Fibroblast of the aortic adventitia (primary cell): ENCODE measurements at places on chromosomes 12 and 14.

DNA sequence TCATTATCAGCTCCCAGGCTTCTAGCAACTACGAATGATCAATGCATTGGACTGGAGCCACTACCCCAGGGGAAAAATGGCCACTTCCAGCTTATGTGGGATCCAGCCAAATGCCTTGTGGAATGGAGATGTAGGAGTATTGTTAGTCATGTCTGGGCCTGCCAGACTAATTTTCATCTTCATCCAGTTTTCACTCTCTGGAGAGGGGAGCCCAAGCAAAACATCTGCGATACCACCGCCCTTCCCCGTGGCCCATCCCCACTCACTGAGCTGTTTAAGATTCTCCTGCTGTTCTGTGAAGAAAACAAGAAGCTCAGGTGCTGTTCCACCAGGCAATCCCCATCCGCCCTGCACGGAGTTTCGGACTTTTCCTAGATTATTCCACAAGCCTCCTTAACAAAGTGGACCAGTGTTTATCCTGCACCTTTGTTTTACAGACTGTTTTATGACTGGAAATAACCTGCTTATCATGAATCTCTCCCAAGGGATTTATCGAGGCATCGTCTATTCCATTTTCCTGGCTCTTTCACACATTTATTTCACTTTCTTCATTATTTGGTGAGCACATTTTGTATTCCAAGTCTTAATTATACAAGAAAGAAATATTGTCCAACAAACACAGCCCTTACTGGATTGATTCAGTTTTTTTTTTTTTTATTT is 35.5 kb upstream of the MAX start:
- DNase-seq: peak; percentile 89

DNA sequence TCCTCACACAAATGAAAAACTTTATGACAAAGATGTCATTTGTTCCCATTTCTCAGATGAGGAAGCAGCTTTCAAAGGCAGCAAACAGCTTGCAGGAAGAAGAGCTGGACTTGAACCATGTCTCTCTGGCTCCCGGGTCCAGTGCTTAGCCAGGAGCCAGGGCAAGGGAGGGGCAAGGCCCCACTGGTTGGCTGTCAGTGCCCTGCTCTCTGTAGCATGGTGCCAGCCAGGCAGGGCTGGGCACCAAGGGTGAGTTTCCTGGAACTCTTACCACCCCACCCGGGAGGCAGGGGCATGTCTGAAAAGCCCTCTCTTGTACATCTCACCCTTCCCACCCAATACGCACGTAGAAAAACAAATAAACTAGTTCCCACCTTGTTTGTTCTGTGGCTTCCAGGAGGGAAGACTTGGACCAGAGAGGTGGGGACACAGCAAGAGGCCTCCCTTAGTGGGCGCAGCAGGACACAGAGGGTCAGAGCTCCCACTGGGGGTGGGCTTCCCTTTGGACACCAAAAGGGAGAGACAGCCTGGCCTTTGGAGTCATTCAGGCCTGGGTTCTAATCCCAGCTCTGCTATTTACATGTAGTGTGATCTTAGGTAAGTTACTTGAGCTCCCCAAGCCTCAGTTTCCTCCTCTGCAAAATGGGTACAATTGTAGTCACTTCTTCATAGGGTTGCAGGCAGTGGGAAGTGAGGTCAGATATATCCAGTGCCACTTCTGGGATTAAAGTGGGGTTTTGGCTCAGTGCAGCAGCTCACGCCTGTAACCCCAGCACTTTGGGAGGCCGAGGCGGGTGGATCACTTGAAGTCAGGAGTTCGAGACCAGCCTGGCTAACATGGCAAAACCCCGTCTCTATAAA is 17.2 kb downstream of the TRPV4 start:
- no peak for DNase-seq

GRCh38 chr12:46963191-46963590 is 116.2 kb upstream of the PCED1B start:
- no peak for DNase-seq

DNA sequence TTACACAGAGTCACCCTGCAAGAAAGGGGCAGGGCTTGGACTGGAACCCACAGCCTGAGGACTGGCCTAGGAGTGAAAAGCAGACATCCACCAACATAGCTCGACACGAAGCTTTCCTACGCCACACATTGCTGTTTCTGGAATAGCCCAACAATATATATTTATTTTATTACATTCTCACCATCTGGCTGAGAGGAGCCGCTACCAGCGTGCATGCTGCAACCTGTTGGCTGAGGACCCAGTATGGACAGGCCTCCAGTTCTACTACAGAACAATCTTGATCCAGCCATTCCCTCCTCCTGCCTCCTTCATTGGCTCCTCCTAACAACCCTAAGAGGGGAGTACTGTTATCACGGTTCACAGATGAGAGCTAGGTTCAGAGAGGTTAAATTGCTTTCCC is 35.6 kb upstream of the TBX5 start:
- DNase-seq: no peak

GRCh38 chr12:131159660-131160059 is 206.0 kb downstream of the ADGRD1 start:
- DNase-seq: no peak

DNA sequence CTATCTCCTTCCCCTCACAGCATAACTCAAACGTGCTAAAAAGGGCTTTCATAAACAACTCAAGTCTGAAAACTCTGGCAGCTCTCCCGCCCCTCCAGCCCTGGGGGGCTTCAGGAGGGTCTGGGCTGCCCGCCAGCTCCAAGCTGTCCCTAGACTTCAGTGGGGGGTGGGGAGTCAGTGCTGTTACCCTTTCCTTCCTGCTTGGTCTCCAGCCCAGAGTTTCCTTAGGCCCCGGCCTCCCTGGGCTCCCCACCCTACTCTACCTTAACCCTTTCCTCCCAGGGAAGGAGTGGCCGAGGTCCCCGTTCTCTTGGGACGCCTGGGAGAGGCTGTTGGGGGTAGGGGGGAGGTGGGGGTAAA is 530 bp upstream of the NYNRIN start:
- no peak for DNase-seq

GRCh38 chr12:108804271-108804953 is 53.0 kb downstream of the SSH1 start:
- peak; percentile 99 for DNase-seq

DNA sequence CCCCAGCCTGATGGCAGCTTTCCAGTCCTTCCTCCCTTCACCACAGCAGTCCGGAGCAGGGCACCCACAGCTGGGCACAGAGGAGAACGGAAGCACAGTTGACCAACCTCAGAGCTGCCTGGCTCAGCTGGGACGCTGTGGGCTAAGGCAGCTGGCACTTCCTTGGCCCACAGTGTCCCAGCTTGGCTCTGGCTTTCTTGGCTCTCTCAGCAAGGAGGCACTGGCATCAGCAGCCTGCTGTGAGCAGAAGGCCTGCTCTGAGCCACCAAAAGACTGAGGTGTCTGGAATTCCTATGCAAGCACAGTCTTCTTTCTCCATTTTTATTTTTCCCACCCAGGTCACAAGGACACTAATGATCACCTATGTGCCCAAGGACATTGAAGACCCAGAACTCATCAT is 32.6 kb downstream of the NGB start:
- no peak for DNase-seq

DNA sequence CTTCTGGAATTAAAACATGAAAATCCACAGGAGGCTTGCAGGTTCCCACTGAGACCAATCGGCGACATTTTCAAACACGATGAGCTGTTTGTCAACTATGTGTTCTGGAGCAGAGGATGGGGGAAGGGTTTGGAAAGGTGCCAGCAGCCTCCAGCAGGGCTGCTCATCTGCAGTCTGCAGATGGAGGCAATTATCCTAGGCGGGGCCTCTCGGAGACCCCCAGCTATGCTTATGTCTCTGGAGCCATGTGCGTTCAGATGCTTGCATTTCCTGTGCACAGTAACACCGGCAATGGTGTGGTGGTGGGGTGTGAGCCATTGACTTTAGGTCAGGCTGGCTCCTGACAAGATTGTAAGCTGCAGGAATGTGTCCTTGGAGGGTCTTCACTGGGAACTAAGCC is 51.7 kb downstream of the RPH3A start:
- DNase-seq: peak; percentile 4

- DNase-seq: peak; percentile 52
Measured at GRCh38 chr14:68397822-68398221, 395.0 kb downstream of the ZFP36L1 start.

GRCh38 chr12:41992692-41993215 is 151.9 kb downstream of the GXYLT1 start:
- no peak for DNase-seq

- no peak for DNase-seq
Measured at GRCh38 chr12:41250748-41251147, 62.6 kb downstream of the PDZRN4 start.

GRCh38 chr14:42710071-42710470 is 1103.4 kb downstream of the LRFN5 start:
- no peak for DNase-seq

DNA sequence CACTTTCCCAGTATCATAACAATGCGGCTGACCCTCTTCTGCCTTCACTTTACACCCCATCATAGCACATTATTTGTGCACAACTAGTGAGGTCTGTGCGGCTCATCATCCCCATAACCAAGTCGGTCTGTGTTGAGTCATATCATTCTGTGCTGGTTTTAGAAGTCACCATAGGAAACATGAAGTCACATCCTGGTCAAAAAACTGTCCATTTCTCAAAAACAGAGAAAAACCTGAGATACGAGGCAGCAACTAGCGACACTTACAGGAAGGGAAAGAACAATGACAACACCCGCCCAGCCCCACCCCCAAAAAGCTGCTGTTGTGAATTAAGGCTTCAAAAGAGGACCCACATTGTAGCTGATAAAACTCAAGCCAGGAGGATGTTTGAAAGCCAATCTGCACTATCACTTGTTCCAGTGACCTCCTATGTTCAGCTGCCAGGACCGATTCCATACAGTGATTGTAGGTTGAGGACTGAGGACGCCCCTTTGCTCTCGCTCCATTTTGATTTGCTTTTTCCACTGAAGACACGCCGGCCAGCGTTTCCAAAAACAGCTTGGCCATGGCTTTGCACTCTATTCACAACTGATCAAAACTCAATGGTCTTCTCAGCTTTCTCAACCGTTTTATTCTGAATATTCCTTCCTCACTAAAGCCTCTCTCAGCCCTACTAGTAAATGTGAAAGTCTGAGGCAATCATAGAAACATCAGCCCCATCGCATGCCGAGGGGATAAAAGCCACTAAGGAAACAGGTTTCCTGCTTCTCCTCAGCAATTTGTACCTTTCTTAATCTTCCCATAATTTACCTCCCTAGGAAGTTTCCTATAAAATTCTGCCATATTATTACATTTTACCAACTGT is 87.5 kb downstream of the DUSP16 start:
- peak; percentile 4 for DNase-seq

GRCh38 chr12:90235642-90236041 is 527.0 kb upstream of the ATP2B1 start:
- peak; percentile 53 for DNase-seq

- DNase-seq: no peak
Measured at GRCh38 chr12:132551641-132552031, 58.7 kb downstream of the LRCOL1 start.

DNA sequence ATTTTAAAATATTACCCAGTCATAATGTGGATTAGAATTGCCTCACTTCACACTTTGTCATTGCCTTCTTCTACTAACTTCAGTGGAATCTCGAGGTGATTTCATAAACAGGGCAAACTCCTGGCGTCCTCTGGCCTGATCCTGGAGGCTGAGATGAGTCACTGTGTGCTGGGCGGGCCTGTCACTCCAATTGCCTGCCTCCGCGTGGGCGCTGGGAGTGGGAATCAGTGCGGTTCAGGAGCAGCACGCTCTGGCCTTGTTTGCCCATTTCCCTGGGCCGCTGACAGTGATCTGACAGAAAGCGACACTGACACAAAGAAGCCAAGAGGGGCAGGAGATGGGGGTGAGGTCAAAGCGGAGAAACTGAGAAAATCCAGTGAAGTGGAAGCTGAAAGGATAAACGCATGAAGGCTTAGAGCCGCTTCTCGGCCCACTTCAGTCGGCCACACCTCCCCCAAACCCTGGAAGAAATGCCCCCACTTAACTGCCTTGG is 29.7 kb downstream of the LGR5 start:
- peak; percentile 8 for DNase-seq

DNA sequence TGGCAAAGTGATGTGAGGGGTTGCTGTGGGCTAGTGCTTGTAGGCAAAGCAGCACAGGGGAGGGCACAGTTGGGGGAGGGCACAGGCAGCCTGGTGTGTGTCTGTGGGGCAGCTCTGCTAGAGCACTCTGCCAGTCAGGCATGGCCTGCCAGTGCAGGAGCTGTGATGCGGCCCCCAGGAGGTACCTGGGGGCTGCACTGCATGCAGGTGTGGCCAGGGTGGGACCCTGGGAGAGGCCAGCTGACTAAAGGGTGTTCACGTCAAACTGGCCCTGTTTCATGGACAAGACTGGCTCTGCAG is 54.1 kb downstream of the FRS2 start:
- DNase-seq: no peak
